Umbilical cord (tissue), 2 donors: ENCODE measurements at places on chromosomes 1 and 21.

DNA sequence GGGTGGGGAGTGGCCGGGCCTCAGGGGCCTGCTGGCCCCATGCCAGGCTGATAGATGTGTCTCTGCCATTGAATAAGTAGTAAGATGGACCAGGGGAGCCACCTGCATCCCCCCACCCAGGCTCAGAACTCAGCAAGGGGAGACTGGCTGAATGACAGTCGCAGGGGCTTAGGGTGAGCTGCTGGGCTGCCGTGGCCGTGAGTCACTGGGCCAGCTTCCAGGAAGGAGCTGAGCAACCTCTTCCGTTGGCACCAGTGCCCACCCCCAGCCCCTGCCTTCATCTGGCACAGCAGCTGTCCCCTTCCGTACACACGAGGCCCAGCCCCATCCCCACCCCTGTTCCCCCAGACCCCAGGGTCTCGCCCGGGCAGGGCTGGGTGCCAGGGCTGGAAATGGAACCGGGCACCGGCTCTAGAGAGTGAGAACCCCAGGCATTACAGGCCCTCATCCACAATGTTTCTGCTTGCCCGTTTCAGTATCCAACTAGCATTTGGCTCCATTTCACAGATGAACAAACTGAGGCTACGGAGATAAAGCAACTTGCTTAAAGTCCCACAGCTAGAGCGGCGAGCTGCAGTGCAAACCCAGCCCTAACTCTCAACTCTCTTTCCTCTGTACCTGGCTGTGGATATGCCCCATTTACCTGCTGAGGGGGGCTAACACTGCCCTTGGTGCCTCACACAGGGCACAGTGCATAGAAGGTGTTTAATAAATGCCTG is 10.2 kb downstream of the WNT4 start:
- peak; percentile 47 for DNase-seq

DNA sequence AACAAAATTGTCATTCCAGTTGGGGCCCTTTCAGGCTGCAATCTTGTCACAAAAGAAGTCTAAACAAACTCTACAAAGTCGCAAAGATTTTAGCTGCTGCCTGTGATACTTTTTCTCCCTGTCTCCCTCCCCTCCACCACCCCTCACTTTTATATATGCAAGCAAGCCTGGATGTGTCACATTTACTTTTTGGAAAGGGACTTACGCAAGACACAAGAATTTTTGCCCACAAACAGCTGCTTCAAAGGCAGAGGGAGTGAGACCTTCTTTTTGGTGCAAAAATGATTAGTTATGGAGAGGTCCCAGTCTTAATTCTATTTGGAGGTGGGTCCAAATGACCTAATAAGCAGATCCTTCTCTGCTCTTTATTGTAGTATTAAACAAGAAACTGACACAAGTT is 22.9 kb upstream of the RALGPS2 start:
- DNase-seq = no peak

GRCh38 chr1:39926343-39926793 is 24.7 kb upstream of the MYCL start:
- DNase-seq = no peak

- DNase-seq = no peak
These were observed 443.0 kb downstream of the PTPRU start for GRCh38 chr1:29679316-29679715.

GRCh38 chr1:202203238-202204039 is 9.8 kb downstream of the LGR6 start:
- DNase-seq = no peak

- no peak for DNase-seq
These were observed 64.2 kb downstream of the FCRL5 start for GRCh38 chr1:157488156-157488555.
